ENCODE measurements at places on chromosomes 11 and 22. TPM values are rescaled to one million over a fixed set of nuclear protein-coding genes. Genes with fewer than 3 reads are reported as not detected.

- peak; percentile 41 for DNase-seq
These were observed 21.6 kb downstream of the IMMP1L start for GRCh38 chr11:31487848-31488247.

DNA sequence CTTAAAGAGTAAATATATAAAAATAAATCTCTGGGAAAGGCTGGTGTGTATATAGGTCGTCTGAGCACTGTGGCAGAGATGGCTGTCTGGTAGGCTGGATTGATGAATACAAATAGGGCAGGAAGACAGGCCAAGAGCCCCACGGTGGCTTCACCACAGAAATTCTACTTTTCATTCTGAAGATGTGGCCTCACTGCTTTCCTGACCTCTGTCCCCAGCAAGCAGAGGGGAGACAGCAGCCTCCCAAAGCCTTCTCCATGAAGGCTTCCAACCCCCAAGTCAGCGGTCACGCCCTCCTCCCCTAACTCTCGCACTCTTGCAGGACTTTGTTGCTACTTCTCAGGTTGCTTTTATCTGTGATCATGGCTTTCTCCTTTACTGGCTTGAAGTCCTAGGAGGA is 10.6 kb upstream of the KCNJ1 start:
- no peak for DNase-seq

GRCh38 chr22:36327922-36328551 is 59.7 kb downstream of the MYH9 start:
- DNase-seq: no peak

- no peak for DNase-seq
These were observed 935.7 kb downstream of the BRD1 start for GRCh38 chr22:48891688-48892577.

GRCh38 chr11:101668236-101668635 is 84.4 kb upstream of the TRPC6 start:
- DNase-seq: no peak

The HORMAD2 gene
- not detected for total RNA-seq

Measured in glomerular endothelial cell (primary cell).